ENCODE measurements at places on chromosomes 2 and 18.

DNA sequence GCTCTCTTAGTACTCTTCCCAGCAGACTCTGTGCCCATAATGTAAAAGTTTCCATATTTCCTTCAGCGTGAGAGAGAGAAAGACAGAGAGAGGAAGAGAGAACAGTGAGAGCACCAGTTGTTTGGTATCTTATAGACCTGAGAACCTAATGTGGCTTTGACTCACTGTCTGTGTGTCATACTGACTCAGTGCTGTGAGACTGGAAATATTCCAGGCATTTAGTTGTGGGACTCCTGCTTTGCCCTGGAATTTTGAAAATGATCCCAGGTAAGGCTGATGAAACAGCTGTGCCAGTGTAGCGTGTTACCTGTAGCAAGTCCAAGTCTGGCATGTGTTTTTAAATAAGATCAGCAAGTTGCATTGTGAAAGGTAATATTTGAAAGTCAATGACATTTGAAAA, 87.9 kb upstream of the KCNH7 start:
- DNase-seq, result peak; percentile 87

DNA sequence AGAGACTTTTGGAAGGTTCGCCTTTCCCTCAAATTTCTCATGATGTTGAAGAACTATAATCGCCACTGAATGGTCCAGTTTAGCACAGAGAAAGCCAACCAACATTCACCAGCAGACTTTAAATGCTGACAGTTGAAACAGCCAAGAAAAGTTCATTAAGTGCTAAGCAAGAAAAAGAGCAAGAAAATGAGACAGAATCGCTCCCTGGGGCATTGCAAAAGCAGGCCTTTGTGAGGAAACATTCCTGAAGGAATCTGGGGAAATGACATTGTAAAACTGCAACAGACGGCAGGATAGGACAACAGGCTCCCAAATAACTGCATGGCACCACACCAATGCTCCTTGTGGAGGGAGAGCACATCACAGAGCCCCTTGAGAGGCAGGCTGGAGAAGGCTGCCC, 269.3 kb upstream of the ID2 start:
- DNase-seq, result no peak

DNA sequence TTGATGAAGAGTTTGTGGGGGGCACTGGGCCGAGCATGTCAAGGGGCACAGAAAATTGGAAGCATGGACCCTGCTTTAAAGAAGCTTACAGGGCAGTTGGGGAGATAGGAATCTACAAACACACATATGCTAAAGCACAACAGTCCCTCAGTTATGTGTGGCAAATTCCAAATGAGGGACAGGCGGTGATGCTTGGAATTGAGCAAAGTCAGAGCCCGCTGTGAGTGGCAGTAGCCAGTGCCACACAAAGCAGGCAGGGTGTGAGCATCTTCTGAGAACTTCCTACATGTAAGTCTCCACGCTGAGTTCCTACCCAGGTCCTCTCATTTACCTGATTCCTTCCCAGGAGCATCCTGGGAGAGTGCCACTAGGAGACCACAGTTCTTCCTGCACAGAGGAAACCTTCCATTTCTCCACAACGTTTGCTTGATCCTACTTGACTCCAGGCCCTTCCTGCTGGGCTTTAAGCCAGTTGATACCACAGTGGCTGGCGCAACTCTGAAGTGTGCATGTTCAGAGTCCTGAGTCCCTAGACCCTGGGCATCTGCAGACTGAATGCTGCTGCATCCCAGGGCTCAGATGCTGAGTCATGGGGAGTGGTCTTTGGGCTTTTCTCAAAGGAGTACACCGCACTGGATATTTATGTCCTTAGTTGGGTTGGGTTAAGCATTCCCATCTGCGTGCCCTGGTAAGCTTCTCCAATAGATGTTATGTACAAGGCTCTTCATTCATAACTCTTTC, 287.3 kb upstream of the REV1 start:
- DNase-seq, result peak; percentile 2

DNA sequence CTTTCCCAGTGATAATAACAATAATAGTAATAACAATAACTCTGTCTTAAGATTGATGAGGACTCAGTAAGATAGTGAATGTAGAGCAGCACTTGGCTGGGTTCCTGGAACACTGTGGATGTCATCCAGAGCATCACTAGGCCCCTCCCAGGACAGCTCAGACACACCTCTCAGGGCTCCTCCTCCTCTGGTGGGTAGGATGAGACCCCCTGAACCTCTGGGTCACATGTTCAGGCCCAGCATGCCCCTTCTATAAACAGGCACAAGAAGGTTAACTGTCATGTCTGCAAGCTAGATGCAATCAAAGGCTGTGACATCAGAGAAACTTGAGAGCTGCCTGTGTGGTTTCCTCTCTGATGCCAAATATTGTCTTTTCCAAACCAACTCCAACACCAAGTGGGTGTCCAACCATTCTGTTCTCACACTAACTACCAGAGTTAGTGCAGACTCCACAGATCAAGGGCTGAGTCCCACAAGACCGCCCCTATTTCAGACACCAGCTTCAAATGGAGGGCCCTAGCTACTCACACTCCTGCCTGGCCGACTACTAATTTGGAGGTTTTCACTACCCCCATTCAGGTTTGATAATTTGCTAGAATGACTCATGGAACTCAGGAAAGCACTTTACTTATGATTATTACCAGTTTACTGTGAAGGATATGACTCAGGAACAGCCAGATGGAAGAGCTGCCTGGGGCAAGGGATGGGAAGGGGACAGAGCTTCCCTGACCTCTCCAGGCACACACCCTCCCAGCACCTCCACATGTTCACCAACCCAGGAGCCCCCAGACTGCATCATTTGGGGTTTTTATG, 46.4 kb upstream of the BZW1 start:
- peak; percentile 97 for DNase-seq

DNA sequence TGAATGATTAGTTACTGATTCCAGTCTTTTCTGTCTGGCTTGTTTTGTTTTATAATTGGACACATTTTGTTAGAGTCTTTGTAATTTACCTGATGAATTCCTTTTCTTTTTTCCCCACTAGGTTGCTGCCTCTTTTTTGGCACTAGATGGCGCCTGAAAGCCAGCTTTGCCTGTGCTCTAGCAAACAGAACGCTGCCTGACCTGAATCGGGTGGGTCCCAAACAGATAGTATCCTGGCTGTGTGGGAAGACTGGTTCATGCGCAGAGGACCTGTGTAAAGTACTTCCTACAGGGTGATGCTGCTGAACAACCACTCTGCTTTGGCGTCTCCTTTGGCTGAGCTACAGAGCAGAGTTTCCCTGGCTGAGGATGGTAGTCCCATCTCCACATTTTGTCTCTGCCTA, 288.2 kb downstream of the IKZF2 start:
- DNase-seq, result peak; percentile 25

- no peak for DNase-seq
These were observed 43.5 kb upstream of the NXPH2 start for GRCh38 chr2:138823666-138824065.

- no peak for DNase-seq
These were observed 556.3 kb downstream of the RIT2 start for GRCh38 chr18:42559069-42559690.

DNA sequence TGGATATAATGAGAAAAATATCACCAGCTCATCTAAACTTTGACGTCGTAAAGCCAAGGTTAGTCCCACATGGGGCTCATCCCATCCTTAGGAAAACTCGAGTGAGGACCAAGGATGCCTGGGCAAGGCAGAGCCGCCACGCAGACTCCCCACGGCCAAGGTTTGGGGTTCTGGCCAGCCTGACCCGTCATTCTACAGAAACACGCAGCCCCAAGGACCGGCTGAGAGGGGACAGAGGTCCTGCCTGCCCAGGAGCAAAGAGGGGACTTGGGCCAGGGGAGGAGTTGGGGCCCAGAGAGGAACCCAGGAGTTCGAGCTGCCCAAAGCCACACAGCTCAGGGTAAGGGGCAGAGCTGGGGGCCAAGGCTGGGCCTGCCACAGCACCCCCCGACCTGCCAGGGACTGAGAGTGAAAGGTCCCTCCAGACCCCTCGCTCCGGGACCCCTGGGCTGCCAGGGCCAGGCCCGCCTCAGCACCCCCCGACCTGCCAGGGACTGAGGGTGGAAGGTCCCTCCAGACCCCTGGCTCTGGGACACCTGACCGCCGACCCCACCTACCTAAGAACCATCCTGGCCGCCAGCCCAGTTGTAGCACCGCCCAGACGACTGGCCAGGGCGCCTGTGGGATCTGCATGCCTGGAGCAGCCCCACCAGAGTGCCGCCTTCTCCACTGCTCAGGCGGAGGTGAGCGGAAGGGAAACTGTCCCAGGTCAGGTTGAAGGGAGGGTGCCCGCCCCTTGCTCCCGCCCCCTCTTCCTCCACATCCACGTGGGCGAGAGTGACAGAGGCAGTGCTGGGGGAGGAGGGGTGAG, at the start of gene PDCD1:
PDCD1 (minus strand) TSS at position 689 of the 811 bp plus-strand sequence; CDS start at position 633, 56 bp downstream.
- DNase-seq, result no peak

DNA sequence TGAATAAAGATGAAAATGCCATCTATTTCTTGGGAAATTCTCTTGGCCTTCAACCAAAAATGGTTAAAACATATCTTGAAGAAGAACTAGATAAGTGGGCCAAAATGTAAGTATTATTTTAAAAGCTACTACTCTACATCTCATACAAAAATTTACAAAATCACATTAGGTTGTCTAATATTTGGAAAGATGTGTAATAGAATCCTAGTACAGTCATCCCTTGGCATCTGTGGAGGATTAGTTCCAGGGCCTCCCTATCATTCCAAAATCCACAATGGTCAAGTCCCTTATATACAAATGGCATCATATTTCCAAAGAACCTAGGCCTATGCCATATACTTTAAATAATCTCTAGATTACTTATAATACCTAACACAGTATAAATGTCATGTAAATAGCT, 41.2 kb downstream of the KYNU start:
- DNase-seq, result no peak

DNA sequence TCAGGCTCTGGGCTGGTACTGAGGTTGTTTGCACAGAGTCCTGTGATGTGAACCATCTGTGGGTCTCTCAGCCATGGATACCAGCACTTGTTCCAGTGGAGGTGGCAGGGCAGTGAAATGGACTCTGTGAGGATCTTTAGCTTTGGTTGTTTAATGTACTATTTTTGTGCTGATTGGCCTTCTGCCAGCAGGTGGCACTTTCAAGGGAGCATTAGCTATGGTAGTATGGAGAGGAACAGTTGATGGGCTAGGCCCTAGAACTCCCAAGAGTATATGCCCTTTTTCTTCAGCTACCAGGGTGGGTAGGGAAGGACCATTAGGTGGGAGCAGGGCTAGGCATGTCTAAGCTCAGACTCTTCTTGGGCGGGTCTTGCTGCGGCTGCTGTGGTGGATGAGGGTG, 257.0 kb upstream of the GYPC start:
- DNase-seq, result no peak

- DNase-seq, result no peak
These were observed 297.8 kb downstream of the SP3 start for GRCh38 chr2:173667415-173667814.

GRCh38 chr2:15273452-15273851, 287.7 kb downstream of the NBAS start:
- DNase-seq, result no peak

- no peak for DNase-seq
These were observed 49.4 kb downstream of the AGAP1 start for GRCh38 chr2:235543128-235543750.

DNA sequence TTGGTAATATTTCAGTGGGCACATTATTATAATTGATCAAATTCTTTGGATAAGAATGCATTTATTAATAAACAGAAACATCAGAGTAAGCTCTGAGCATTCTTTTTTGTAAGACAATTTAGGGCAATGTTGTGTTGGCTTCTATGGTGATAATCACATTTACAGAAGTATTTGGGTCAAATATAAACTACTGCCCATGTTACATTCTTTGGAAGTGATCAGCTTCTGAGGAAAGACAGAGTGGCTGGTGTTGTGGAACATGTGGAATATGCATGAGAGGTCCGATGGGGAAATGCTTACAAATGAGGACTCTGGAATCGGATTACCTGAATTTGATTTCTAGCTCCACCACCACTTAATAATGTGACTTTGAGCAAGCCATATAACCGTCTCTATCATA, 19.4 kb downstream of the SERPINB13 start:
- no peak for DNase-seq

DNA sequence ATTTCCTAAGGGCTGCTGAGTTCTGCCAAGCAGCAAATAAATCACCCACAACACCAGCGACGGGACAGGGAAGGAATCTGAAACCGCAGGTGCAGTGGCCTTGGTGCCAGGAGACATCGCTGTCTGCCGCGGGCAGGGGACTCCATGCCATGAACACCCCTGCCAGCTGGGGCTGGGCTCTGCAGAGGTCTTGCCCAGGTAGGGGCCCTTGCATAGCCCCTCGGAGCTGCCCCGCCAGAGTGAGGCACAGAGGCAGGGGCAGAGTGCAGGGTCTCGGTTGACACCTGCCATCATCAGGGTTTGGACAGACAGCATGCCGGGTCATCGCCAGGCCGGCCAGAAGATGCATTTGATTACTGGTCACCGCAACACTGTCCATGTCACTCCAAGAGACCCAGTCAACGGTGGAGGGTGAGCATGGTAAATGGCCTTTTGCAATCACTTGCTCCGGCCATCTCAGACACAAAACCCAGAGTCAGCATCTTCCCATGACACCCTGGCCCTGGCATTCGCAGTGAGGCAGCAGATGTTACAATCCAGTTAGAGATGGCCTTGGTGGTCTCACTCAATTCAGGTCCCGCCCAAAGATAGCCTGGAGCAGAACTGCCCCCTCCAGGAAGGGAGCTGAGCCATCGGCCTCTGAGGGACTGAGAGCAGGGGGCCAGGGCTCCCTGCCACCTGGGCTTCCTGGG, 255.4 kb downstream of the NDUFA10 start:
- DNase-seq, result no peak

DNA sequence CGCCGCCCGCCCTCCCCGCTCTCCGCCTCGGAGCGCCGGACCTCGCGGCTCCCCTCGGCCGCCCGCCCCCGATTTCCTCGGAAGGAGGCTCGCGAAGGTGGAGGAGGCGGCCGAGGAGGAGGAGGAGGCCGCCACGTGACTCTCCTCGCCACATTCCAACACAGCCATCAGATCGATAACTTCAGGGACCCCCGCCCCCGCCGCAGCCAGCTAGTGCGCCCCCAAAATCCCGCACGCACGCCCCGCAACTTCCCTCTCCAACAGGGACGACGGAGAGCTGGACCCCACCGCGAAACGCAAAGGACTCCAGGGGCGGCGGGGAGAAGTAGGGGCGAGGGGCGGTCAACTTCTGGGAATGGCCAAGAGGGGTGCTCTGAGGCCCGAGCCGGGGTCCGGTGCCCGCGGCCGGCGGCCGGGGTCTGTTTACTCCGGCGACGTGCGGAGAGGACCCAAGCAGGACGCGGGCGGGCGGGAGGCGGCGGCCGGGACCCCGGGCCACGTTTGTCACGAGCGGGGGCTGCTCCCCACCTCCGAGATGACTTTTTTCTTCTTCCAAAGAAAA, 2.0 kb downstream of the ZNF521 start:
- peak; percentile 22 for DNase-seq

GRCh38 chr2:10022966-10023662, 20.2 kb upstream of the KLF11 start:
- DNase-seq, result no peak
